ENCODE measurements at places on chromosomes 16 and 17. TPM values are rescaled to one million over a fixed set of nuclear protein-coding genes. Genes with fewer than 3 reads are reported as not detected.
A peak's percentile ranks its signal among the peaks of the same experiment; 100 is the strongest.

DNA sequence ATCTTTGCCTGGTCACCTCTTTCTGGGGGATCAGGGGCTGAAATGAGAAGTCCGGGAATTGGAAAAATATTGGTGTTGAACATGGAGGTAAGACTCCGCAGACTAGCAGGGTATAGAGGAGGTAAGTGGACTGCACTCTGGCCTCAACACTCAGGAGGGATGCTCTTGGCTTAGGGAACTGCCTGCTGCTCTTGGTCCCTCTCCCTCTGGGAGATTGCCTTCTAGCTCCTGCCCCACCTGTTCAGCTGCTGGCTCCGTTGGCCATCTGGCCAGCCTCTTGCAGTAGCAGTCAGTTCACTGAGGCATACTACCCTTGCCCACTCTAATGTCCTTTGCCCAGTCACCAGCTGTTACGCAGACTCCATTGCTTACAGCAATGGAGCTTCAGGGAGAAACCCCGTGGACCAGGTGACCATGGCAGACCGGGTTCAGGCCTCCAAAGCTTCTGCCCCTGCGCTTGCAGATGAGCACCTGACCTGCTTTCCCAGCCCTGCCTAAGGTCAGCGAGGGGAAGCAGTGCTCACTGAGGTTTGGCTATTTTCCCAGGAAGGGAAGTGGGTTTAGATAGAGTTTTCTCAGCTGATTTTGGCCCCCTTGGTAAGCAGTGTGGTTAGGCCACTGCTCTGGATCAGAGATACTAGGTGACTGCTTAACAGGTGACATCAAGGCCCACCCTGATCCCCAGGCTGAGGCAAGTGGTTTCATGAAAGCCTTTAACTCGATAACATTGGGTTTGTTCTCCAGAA is 11.9 kb downstream of the CDK5RAP3 start:
- no peak for DNase-seq

The OR3A2 gene
- 2.3 TPM for total RNA-seq

DNA sequence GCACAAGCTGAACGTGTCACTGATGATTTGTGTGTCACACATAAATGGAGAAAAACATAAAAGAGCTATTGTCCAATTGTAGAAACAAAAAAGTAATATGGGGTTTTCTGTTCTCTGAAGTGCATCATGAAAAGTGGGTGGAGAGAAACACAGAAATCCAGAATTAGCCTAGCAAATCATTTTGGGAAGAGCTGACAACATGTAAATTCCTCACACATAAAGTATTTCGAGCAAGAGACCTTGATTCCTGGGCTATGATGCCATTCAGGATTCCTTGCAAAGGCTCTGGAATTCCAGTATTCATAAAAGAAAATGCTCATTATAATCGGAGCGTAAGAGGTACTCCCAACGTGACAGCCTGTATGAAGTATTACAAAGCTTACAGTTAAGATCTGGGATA is 1.1 kb downstream of the DCUN1D3 start:
- DNase-seq: no peak

- DNase-seq: no peak
These were observed 4.0 kb downstream of the IRX5 start for GRCh38 chr16:54934481-54935265.

The ZMYND15 gene
- total RNA-seq: 0.12 TPM

DNA sequence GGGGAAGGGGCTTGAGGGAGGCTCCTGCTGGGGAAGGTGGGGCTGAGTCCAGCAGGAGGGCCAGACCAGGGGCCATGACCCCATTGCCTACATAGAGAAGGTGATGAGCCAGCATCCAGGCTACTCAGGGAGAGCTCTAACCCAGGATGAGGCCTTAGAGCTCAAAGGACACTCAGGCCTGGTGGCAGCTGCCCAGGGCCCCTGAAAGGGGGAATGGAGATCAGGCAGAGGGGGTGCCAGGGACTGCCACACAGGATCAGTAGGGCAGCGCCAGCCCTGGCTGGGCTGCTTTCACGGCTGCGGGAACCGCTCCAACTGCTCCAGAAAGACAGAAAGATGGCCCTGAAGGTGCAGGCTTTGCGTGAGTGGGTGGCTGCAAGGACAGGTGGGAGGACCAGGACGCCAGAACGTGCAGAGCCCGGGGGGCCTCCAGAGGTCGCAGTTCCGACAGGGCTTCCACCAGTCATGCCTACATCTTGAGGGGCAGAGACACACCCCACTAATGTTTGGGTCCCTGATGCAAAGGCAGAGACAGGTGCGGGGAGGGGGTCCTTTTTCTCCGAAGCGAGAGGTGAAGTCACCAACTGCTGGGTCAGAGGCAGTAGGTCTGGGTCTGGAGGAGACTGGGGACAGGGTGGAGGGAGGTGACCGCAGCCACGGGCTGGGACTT is 882 bp upstream of the ATP6V0C start:
- DNase-seq: peak; percentile 54

- DNase-seq: no peak
These were observed 31.8 kb downstream of the HASPIN start for GRCh38 chr17:3755335-3756030.

DNA sequence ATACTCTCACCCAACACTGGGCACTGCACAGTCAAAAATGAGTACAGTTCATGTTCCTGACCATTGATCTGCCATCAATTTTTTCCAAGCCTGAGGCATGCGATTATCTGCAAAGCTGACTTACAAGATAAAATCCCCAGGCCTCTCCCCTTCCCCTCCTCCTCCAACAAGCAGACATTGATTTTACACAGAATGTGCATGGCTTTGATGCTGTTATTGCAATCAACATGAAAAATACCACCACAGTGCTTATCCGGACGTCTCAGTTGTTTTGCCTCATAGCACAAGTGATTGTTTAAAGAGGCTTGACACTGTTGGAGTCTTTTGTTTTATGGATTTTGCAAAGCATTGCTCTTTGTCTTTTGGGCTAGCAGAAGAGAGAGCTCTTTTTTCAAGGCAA is 163.8 kb downstream of the TOX3 start:
- DNase-seq: no peak

The CALB2 gene
- total RNA-seq: not detected

Measured in activated CD8-positive, alpha-beta memory T cell treated with anti-CD3 and anti-CD28 coated beads, Interleukin-2, amount 10 ng/mL, durations not matched to agents 7 days and 5 days (primary cell).